ENCODE measurements at places on chromosomes 13 and 19.

DNA sequence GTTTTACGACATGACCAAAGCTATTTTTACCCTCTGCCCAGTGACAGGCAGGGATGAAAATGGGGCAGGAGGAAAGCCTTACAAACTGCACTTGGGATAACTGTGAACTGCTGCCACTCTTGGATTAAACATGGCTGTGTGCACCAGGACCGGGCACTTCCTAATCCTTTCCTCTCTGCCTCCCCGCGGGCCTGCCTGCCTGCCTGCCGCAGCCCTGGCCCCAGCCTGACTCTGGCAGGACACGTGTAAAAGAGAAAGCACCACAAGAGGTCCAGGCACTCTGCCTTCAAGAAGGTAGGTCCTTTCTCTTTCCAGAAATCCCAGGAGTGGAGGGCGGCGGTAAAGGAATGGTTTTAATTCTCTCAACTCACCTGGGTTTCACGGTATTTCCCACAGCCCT is 4.8 kb downstream of the TSHZ3 start:
- no peak for DNase-seq

DNA sequence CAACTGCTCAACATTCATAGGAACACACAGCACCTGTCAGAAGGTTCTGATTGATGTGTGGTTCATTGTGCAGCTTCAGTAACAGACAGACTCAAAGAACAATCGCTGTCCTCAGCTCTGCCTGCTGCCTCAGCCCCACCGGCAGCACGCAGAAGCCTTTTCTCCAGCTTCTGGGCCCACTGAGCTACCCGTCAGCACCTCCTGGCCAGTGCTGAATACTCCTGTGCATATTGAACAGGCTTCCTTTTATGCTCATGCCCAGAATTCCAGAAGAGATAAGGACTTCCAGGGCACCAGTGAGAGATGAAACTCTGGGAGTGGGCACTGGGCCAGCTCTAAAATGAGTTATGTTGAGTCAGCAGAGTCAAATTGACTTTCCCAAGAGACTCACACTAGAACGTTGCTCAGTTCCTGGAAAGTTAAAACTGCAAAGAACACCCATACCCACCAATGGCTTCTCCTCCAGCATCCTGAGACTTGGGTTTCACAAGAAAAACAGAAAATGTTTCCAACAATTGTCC is 119.3 kb downstream of the COL4A1 start:
- DNase-seq = no peak

GRCh38 chr19:53908935-53909415 is at the start of gene CACNG7:
Gene CACNG7, plus strand, starts transcription at chr19:53909278. Its CDS starts 3,554 bp downstream, at chr19:53912832.
- DNase-seq = no peak

GRCh38 chr13:34776390-34776981 is 165.6 kb upstream of the NBEA start:
- no peak for DNase-seq

Data from activated CD4-positive, alpha-beta T cell treated with anti-CD3 and anti-CD28 coated beads for 1 hour (primary cell).